SIG-M5 (cell line): ENCODE measurements at places on chromosomes 5 and 9.

DNA sequence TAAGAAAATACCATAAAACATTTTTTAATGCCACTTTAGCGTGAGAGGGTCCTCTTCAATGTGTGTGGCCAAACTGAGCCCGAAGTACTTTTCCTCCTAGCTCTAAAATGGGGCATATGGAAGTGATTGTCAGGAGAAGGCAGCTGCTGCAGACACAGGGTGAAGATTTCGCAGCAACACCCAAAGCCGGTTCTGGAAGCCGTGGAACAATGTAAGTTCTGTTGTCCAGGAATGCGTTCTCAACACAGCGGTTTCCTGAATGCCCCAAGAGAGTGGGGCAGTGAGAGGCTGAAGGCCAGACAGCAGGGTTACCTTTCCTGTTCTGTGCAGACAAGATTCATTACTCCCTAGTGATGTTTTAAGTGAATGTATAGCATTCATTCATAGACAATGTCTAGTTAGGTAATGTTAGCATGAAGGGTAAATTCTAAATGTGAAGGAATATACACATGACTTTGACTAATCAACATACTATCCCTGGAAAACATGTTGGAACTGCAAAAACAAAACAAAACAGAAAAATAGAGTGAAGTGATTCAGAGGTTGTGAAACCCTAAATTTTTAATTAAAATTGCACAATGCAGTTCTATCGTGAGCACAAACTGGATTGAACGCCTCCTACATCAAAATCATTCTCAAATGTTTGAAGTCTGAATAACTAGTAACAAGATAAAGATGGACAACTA, 197.0 kb upstream of the SEMA6A start:
- DNase-seq: no peak

DNA sequence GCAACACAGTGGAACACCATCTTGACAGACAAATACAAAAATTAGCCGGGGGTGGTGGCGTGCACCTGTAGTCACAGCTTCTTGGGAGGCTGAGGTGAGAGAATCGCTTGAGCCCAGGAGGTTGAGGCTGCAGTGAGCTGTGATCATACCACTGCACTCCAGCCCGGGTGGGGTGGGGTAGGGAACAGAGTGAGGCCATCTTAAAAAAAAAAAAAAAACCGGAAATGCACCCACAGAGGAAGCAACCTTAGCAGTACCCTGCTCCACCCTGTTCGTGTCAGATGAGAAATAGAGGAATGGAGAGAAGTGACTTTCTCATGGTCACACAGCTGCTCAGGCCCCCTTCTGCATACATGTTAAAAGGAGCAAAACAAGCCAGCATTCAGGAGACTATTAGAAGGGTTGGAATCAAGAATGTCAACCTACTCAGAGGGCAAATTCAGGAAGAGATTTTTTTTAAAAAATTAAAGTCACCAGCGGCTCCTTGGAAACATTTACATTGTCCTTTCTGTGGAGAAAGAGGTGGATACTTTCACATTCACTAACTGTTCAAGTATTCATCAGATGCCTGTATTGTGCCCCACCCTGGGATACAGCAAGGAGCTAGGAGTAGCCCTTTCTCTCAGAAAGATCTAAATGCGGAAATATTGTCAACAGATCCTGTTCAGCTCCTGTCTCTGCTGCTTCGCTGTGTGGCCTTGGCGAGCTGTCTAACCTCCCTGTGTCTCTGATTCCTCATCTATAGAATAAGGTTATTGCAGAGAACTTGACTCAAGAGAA, 41.0 kb downstream of the CYFIP2 start:
- no peak for DNase-seq

DNA sequence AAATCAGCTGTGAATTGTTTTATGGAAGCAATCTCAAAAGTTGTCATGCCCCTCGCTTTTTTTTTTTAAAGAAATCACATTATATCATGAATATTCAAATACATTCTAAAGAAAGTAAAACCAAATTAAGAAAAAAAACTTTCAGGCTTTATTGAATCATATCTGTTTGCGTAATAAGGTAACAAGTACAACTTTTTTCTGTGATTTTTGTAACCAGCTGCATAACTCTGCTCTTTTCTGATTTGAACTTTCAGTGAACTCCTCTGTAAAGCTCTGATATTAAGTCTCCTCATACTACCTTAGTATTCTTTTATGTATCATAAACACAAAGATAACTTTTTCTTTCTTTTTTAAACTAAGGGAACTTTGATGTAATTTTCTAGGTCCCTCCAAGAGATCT, 65.3 kb downstream of the CWC27 start:
- no peak for DNase-seq

DNA sequence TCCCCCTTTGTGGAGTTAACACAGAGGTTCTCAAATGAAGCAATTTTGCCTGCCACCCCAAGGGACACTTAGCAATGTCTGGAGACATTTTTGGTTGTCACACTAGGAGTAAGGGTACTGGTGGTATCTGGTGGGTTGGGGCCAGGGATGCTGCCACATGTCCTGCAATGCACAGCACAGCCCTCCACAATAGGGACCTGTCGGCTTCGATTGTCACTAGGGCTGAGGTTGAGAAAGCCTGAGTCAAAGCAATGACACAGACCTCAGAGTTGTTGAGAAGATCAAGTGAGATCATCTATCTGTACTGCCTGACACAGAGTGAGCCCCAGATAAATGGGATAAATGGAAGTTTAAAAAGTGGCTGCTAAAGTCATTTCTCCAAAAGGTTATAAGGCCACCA, 249.2 kb upstream of the KLF4 start:
- DNase-seq: no peak

DNA sequence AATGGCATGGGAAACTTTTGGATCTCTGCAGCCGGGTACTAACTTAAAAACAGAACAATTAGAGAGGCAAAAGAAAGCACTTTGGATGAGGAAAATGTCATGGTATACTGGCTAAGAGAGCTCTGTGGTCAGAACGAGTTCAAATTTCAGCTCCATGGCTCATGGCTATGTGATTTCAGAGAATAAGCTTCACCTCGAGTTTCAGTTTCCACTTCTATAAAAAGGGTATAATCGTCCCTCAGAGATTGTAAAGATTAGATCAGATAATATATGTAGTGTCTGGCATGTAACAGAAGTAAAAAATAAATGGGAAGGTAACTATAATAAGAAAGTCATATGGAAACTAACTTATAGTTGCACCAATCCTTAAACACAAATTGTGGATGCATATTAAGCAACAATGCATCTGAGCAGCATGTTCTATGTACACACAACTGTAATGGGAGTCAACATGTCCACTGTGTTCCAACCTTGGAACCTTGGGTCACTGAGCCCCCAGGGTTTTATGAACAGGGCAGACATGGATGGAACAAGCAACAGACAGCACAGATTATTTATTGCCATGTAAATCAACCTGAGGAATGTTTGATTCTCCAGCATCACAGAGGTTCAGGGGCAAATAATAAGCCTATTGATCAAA, 145.4 kb downstream of the MAPKAP1 start:
- DNase-seq: no peak

DNA sequence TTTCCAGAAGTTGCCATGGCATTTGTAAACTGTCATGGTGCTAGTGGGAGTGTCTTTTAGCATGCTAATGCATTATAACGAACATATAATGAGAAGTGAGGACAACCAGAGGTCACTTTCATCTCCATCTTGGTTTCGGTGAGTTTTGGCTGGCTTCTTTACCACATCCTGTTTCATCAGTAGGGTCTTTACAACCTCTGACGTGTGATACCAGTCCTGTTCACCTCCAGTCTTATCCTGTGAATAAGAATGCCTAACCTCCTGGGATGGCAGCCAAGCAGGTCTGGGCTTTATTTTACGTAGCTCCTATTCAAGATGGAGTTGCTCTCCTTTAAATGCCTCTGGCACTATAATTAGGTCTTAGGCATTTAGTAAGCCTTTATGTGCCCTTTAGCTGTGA, 20.4 kb upstream of the RFK start:
- no peak for DNase-seq

DNA sequence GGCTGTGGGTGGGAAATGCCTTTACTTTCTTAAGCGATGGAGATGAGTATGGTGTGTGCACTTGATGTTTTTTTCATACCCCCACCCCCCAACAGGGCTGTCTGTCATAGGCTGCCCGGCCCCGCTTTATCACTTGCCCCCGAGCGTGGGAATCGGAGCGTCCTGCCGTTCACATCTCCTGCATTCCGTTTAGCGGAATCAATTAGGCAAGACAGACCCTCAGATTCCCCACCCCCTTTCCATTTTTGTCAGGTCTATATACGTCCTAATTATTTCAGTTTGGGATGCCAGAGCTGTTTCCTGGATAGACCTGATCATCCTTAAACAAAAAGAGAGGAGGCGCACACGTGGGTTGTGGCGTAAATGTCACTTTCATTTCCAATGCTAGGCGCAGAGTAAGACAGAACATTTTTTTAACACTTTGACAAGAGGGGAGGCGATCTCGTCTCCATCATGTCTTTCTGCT, 217.2 kb downstream of the MEF2C start:
- no peak for DNase-seq

GRCh38 chr9:26324786-26325443, 567.7 kb downstream of the CAAP1 start:
- DNase-seq: no peak

GRCh38 chr5:134130239-134130945, 15.9 kb downstream of the TCF7 start:
- DNase-seq: no peak

- no peak for DNase-seq
Measured at GRCh38 chr9:110049699-110050450, 158.1 kb downstream of the C9orf152 start.

DNA sequence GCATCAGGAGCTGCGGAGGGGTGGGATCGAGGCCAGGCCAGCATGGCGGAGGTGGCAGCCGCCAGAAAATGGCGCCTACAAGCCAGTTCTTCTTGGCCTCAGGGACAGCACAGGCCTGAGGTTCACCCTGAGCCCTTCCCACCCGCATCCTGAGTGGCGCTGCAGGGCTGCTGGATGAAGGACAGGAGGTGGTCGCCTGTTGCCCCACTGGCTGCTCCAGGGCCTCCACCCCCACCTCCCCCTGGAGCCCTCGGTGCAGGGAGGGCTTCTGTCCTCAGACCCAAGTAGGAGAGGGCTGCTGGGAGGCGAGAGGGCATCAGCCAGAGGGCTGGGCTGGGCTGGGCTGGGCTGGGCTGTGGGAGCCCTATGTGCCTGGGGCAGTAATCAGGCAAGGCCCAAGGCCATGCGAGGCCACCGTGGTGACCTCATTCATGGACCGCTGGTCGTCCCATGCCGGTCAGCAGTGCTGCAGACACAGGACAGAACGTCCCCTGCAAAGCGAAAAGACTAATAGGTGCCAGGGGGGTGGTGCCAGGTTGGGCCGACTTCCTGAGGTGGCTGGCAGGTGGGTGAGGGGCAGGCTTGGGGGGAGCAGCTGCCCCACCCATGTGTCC, 13.8 kb downstream of the GPSM1 start:
- no peak for DNase-seq

DNA sequence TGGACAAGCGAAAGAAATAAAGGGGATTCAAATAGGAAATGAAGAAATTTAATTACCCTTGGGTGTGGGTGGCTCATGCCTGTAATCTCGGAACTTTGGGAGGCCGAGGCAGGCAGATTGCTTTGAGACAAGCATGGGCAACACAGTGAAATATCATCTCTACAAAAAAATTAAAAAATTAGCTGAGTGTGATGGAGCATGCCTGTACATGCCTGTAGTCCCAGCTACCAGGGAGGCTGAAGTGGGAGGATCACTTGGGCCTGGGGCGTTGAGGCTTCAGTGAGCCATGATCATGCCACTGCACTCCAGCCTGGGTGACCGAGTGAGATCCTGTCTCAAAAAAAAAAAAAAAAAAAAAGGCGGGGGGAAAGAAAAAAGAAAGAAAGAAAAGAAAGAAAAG, 4.0 kb upstream of the RCL1 start:
- no peak for DNase-seq

DNA sequence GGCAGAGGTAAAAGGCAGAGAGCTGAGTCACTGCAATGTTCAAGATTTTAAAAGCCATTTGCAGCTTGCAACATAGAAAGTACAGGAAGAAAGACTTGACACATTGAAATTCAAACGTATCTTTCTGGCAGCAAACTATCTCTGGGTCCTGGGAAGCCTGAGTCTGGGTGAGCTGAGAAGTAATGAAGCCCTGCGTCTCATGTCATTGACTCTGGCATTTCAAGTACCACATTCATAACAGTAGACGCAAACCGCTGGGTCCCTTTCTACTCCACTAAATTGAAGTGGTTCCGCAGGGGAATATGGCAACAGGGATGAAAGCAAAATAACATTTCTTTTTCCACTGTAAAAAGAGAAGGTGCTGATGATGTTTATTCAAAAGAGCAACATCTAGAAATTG, 694.3 kb downstream of the BRINP1 start:
- no peak for DNase-seq

DNA sequence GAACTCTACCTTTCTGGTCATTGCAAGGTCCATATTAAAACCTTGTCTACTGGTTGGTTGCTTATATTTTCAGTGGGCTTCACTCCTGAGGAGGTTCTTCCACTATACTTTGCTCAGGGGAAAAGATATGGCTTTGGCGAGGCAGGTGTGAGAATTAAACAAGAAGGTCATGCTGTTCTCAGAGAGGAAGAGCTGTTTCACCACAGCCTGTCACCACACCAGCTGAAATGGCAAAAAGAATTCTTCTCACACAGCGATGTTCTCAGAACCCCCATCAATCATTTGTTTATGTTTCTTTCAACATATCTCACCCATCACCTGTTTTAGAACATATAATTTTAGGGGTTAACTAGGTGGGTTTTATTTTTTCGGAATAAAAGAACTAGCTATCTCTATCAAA, 38.6 kb downstream of the CAPSL start:
- no peak for DNase-seq

GRCh38 chr5:154449786-154450185, 4.0 kb downstream of the SAP30L start:
- no peak for DNase-seq

- DNase-seq: no peak
Measured at GRCh38 chr5:173736923-173737412, 120.5 kb upstream of the BOD1 start.

- DNase-seq: no peak
Measured at GRCh38 chr5:2751592-2752021, at the start of gene IRX2. Gene IRX2 (minus strand): TSS chr5:2751677. CDS start chr5:2751413, 264 bp downstream.

- no peak for DNase-seq
Measured at GRCh38 chr5:33650911-33651310, 210.1 kb downstream of the TARS1 start.

GRCh38 chr5:173646692-173647091, 30.2 kb upstream of the BOD1 start:
- no peak for DNase-seq

GRCh38 chr5:146873186-146873917, 5.2 kb downstream of the PPP2R2B start:
- no peak for DNase-seq

- no peak for DNase-seq
Measured at GRCh38 chr9:27304521-27304920, 7.6 kb upstream of the EQTN start.

DNA sequence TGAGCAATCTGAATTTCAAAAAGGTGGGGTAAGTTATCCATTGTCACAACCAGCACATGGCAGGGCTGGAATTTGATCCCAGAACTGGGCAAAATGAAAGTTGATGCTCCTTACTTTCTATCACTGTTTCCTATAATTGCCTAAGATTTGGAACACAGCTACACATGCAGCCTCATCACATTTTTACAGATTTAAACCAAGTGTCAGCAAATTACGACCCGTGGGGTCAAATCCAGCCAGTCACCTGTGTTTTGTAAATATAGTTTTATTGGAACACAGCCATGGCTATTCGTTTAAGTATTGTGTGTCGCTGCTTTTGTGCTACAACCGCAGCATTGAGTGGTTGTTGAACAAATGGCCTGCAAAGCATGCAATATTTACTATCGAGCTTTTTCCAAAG, 94.3 kb downstream of the SREK1 start:
- DNase-seq: no peak

GRCh38 chr5:41748631-41749030, 121.6 kb downstream of the OXCT1 start:
- DNase-seq: no peak

- DNase-seq: no peak
Measured at GRCh38 chr5:17196697-17197096, 20.7 kb upstream of the BASP1 start.
